ENCODE measurements at places on chromosomes 1 and 21.

DNA sequence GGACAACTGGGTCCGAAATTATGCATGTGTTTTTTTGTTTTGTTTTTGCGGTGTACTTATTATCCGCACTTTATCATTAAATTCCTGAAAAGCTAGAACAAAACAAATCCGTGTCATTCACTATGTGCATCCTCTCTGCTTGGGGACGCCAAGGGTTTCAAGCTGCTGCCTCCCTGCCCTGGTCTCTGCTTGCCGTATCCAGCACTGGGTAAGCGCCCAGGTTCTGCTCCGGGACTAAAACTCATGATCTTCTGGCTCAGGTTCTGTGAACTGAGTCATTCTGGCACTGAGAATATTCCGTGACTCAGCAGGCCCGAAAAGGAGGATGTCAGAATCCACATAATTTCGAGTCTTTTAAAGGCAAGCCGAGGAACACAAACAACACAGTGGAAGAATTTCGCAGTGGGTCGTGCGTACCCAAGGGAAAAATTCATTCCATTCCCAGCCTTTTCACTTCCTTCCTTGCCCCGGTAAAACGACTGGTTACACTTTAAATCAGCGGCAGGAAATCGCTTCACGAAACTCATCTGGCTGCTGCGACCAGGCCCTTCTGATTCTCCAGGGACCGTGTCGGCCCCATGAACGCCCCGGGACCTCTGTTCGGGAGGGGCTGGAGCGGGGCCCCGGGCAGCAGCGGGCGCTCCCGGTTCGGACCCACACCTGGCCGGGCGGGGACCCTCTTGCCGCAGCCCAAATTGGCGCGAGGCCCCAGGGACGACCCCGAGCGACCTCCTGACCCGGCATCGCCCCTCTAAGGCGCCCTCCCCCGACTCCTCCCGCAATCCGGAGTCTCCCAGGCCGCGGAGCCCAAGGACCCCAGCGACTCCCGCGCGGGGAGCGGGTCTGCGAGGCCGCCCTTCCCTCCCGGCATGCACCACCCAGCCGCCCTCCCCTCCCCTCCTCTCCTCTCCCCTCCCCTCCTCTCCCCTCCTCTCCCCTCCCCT lies 746 bp upstream of the LAMC1 start:
- no peak for DNase-seq

DNA sequence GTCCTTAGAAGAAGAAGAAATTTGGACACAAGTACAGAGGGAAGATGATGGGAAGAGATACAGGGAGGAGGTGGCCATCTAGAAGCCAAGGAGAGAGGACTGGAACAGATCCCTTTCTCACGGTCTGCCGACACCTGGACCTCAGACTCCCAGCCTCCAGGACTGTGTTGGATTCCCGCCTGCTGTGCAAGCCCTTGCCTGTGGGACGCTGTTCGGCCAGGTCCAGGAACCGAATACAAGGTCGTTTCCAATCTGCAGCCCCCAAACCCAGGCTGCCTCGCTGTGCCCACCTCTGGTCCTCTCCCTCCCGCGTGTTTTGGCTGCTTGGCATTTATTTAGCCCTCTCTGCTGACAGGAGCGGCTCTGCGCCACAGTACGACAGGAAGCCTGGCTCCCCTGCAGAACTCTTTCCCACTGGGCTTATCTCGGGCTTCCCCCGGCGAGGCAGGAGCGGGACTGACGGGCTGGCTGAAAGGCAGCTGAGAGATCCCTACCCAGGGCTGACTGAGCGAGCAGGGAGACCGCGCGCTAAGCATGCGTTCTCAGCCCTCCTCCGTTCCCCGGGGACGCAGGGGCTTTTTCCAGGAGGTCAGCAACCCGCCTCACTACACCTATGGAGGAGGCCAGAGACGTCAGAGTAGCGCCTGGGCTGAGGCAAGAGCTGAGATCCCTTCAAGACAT lies 238.4 kb downstream of the TNR start:
- DNase-seq: no peak

DNA sequence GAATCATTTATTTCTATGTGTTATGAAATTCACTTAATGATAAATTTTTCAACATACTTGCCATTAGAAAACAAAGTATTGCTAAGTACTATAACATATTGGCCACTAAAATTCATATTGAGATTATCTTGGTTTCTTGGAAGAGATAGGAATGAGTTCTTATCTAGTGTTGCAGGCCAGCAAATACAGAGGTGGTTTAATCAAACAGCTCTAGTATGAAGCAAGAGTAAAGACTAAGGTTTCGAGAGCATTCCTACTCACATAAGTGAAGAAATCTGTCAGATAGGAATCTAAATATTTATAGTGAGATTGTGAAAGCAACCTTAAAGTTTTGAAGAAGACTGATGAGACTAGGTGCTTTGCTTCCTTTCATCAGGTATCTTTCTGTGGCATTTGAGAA lies 37.9 kb upstream of the FOXE3 start:
- no peak for DNase-seq

DNA sequence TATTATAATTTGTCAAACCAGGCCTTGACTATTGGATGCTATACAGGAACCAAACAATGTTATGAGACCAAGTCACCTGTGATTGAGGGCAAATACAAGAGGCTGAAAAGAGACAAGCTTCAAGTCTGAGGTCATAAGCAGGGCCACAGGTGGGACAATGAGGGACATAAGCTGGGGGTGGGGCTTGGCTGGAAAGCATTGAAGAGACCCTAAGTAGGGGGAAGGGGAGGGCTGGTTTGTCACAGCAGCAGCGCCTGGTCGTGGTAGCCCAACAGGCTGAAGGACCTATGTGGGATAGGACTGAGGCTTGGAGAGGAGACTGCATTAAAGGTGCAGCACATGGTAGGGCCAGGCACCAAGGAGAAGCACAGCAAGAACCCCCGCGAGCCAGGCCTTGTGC lies 17.9 kb downstream of the HMGN2 start:
- DNase-seq: no peak

DNA sequence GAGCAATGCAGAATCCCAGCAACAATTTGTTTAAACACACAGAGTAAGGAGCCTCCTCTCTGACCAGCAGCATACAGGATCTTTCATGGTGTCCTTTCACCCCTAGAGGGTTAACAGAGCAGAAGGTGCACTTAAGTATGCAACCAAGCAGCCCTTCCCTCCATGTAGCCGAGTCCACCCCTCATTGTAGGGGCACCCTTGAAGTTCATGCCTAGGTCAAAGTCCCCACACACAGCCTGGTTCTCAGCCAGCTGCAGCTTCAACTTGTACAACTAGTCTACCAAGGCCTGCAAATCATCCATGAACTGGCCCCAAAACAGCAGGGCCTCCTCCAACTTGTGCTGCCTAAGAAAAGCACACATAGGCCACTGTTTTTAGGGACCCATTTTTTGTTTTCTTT lies 7.0 kb upstream of the BMP8B start:
- no peak for DNase-seq

GRCh38 chr1:106912131-106912530 lies 144.3 kb upstream of the PRMT6 start:
- no peak for DNase-seq

DNA sequence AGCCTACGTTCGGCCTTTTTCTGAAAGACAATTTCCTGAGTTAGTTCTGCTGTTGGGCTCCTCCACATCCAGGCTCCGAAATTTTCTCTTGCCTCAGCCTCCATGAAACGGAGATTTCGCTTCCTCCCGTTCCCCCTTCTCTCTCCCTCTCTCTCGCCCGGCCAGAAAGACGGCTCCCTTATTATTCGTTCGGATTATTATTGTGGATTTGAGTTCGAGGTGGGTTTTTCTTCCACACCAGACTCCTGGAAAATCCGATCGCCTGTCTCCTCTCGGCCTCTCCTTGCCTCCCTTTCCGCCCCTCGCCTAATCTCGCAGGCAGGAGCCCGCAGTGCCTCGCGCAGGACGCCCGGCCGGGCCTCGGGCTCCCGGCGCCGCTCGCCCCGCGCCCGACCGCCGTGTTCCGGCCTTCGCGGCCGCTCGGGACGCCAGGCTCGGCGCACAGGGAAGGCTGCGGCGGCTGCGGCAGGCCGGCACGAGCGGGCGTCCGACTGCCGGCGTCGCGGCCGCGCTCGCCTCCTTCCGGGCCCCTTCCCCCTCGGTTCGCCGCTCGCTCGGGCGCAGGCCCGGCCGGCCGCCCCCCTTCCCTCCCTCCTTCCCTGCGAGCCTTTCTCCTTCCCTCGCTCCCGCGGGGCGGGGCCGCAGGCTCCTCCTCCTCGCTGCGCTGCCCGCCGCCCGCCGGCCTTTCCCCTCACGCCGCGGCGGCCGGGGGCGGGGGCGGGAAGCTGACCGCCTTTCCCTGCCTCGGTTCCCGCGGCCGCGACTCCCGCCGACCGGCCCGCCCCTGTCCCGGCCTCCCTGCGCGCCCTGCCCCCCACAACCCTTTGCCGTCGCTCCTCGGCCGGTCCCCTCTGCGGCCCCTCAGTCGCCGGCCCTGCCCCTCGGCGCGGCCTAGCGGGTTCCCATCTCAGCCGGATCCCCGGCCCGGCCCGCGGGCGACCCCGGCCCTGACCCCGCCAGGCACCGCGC lies at the start of gene ARHGEF11:
TSS of gene ARHGEF11 (minus strand) at position 493 of the 969 bp plus-strand sequence. CDS start 1,412 bp downstream, outside the sequence.
- peak; percentile 6 for DNase-seq

DNA sequence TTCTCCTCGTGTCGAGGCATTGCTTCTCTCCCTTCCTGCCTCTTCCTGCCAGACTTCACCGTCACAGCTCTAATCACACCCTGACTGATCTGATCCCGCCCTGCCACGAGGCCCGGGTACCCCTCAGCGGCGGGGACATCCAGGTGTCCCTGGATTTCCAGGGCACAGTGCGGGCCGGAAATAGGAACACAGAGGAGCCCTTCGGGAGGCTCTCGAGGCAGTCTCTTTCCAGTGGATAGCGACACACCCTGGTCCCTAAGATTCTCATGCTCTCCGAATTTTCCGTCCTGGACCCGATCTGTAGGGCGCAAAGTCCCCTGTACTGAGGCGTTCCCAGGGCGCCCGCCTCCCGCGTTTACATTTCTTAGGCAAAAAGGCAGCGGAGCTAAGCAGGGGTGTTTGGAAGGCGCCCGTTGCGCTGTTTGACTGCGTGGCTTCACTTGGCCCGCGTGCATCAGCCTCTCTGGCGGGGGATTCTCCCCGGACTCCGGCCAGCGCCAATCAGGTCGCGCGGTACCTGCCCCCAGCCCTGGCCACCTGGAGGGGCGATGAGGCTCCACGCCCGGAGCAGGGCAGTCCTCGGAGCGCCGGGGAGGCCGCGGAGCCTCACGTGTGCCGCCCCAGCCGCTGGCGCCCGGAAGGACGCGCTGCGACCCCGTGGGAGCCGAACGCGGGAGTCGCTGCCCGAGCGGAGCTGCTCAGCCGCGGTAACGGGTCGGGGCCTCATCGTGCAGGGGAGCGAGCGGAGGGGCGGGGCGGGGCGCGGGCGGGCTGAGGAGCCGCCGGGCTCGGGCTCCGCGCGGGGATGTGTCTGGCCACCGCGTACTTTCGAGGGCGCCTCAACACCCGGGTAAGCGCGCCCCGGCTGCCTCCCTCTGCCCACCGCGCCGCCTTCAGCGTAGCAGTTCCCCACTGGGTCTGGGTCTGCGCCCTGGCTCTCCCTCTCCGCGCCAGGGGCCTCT lies at the start of gene FAM163A:
TSS of gene FAM163A (plus strand) at position 575 of the 962 bp plus-strand sequence. CDS start 69,807 bp downstream, outside the sequence.
- DNase-seq: no peak

- DNase-seq: no peak
Measured at GRCh38 chr1:166470014-166470413, 303.2 kb upstream of the FAM78B start.

- no peak for DNase-seq
Measured at GRCh38 chr1:11500881-11501280, 21.9 kb downstream of the DISP3 start.

DNA sequence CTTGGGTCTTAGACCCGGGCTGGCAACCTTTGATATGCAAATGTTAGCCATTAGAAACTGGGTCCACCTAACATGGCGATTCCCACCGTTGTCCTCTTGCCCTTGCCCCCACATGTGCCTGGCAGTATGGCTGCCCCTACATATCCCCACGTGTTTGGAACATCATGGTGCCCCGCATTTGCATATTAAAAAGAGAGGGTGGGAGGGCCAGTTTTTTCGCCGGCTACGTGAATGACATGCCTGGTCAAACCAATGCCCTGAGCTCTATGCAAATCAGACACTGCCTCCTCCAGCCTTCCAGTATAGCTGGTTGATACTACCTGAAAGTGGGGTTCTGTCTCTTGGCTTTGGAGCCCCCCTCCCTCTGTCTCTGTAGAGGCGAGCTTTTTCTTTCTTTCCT lies 133.0 kb downstream of the CDC42BPA start:
- no peak for DNase-seq

GRCh38 chr1:48093696-48094528 lies 96.7 kb upstream of the TRABD2B start:
- peak; percentile 67 for DNase-seq

DNA sequence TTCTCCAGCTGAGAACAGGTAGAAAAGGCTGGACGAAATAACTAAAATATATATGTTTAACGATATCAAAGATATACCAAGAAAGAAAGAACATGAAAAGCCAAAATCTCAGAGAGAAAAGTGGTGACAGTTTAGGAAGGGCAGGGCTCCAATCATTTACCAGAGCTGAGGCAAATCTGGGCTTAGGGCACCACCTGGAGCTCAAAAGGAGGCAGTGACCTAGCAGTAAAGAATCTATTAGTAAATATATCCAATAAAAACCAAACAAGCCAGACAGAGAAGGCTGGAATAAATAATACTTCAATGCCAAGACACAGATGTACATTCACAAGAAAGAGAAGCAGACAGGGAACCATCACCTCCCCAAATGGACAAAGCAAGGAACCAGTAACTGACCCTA lies 43.5 kb downstream of the CHIA start:
- peak; percentile 58 for DNase-seq

DNA sequence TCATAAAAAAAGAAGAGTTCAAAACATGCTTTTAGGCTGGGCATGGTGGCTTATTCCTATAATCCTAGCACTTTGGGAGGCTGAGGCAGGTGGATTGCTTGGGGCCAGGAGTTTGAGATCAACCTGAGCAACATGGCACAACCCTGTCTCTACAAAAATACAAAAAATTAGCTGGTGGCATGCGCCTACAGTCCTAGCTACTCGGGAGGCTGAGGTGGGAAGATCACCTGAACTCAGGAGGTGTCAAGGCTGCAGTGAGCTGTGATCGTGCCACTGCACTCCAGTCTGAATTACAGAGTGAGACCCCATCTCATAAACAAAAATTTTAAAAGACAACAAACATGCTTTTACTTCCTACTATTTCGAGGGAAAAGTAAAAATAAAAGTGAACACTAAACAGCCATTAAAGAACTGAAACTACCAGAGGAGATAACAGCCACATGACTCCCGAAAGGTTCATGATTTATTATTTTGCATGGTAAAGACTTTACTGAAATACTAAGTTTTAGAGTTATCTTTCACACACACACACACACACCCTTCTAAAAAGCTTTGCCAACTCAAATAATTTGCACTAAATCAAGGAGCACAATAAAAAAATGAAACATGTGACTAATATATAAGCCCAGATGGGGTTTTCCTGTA lies 48.1 kb downstream of the USP1 start:
- DNase-seq: no peak
